ENCODE measurements at places on chromosomes 3 and 15. TPM values are rescaled to one million over a fixed set of nuclear protein-coding genes. Genes with fewer than 3 reads are reported as not detected.

Gene IGF2BP2
- total RNA-seq, result 61.9 TPM

DNA sequence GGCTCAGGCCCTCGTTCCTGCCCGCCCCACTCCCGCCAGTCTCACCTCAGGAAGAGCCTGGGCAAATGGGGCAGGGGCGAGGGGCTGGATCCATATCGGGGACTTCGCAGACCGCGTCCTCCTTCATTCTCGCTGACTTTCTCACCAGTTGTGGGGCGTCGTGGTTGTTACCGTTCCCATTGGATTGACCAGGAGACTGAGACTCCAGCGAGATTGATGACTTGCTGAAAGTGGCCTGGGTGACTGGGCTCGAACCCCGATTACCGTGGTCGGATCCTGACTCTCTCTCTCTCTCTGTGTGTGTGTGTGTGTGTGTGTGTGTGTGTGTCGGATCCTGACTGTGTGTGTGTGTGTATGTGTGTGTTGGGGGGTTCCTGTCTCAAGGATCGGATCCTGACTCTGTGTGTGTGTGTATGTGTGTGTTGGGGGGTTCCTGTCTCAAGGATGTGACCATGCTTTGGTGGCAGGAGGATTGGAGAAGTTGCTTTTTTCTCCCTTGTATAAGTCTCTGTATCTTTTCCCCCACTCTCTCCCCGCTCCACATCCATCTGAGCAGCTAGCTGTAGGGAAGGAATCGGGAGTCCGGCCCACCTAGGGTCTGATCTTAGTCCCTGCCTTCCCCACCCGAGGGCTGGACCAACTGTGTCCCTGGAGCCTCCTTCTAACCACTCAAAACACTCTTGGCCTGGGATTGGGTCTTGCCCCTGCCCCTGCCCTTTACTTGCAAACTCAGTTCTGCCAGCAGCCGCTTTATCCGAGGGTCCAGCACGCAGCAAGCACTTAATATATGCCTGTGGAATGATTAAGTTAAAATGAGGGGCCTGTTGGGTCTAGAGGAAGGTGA lies 603 bp downstream of the PLEKHO2 start:
- DNase-seq, result no peak

DNA sequence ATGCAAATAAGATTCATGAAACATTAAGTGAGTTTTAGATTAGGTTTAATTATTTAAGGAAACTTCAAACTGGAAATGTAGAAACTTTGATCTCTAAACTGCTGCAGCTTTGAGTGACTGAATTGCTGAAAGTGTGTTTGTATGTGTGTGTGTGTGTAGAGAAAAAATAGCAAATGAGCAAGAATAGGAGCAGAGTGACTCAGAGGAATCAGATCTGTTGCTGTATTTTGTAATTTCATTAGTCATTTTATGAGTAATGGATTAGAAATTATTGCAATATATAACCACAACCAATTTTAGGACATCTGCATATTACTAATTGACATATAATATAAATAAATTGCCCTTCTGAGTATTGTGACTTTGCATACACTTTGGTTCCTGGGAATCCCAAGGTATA lies 52.8 kb upstream of the SLC9A9 start:
- no peak for DNase-seq

DNA sequence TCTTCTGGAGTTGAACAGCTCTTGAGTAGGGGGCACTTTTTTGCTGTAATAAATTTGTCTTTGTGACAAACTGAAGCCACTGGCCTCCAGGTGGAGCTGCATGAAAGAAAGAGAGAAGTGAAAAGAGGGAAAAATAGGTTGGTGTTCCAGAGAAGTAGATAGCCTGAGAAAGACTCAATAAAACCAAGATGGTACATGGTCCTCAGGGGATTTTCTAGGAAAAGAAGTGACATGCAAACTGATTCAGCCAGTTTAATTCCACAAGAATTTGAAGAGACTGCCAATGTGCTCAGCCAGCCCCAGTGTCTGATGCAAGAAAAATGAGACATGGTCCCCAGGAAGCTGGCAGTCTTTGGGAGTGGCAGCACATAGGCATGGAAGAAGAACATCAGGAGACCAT lies 152.7 kb downstream of the CD47 start:
- peak; percentile 28 for DNase-seq

GRCh38 chr3:46860810-46861604 lies 2.2 kb downstream of the MYL3 start:
- DNase-seq, result no peak

Gene PYGO1
- total RNA-seq, result 2.5 TPM

- no peak for DNase-seq
Measured at GRCh38 chr3:61110576-61110975, 140.7 kb downstream of the FHIT start.

Gene GPR160
- 206 TPM for total RNA-seq

GRCh38 chr15:61987824-61988223 lies 72.4 kb downstream of the VPS13C start:
- no peak for DNase-seq

GRCh38 chr3:16101295-16102186 lies 72.9 kb upstream of the GALNT15 start:
- peak; percentile 80 for DNase-seq

- no peak for DNase-seq
Measured at GRCh38 chr3:62187022-62187431, 186.3 kb downstream of the FEZF2 start.

- no peak for DNase-seq
Measured at GRCh38 chr15:25703726-25704125, 159.4 kb downstream of the ATP10A start.

Gene AMIGO3
- 2.4 TPM for total RNA-seq

- peak; percentile 36 for DNase-seq
Measured at GRCh38 chr3:123660900-123661299, 76.0 kb upstream of the HACD2 start.

DNA sequence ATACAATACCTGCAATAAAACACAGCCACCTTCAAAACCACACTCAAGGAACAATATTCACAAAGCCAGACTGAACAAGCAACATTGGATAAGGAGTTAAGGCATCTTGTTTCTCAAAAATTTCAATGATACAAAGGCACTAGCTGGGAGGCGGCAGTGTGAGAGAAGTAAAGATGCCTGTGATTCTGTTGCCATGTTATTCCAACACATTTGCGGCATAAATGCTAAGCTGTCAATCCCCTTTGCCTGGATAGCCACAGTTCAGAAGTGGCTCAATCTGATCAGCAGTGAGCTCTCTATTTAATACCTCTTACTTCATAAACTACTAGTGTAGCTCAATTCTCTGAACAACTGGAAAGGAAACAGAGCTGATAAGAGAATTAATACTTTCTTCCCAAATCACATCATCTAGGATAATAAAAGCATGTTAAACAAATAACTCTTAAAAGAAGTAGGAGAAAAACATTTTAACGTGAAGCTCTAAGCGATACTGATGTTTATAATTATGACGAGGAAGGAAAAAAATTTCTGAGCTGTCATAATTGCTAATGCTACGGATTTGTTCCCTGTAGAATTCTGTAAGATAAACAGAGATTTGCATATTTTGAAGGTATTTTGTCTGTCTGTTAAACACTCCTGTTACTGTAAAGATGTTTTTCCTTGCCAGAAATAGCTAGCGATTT lies 358.4 kb downstream of the FOXP1 start:
- DNase-seq, result no peak

DNA sequence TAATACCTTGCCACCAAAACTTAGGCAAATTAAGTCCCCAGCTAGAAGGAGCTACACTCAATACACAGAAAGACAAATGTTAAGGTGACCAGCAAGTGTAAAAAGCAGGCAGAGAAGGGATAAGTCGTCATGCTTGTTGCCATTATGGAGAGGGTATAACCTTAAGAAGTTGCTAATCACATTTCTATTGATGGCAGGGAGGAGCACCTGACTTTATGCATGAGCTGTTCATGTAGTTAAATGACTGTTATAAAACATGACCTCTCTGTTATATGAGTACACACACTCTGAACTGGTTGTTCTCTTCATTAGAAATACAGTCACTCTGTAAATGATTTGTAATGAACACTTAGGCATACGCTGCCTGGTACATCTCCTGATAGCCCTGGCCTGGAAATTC lies 6.6 kb upstream of the CCNL1 start:
- DNase-seq, result no peak

Gene GOLGA8O
- total RNA-seq, result not detected

Gene C3orf49
- total RNA-seq, result not detected

All from Peyer's patch (tissue), 4 donors.